ENCODE measurements at places on chromosomes 7 and 10. TPM values are rescaled to one million over a fixed set of nuclear protein-coding genes. Genes with fewer than 3 reads are reported as not detected.

The IL6 gene
- polyA plus RNA-seq: 19.3 TPM

The KCP gene
- polyA plus RNA-seq: 0.22 TPM

The SAMD9 gene
- polyA plus RNA-seq: 7.3 TPM

The SORCS1 gene
- 0.05 TPM for polyA plus RNA-seq

The POM121C gene
- polyA plus RNA-seq: 16.5 TPM

The IFIT3 gene
- polyA plus RNA-seq: 12.6 TPM

The TMEM270 gene
- 0.19 TPM for polyA plus RNA-seq

The GNAT3 gene
- not detected for polyA plus RNA-seq

The PPP1R17 gene
- polyA plus RNA-seq: 0.63 TPM

The TRUB1 gene
- 4.9 TPM for polyA plus RNA-seq

The NOBOX gene
- polyA plus RNA-seq: not detected

The DNMBP gene
- polyA plus RNA-seq: 6.5 TPM

The CAMK2B gene
- 0.25 TPM for polyA plus RNA-seq

The CCDC7 gene
- 1.2 TPM for polyA plus RNA-seq

The PON1 gene
- 2.3 TPM for polyA plus RNA-seq

The CCAR1 gene
- 18.6 TPM for polyA plus RNA-seq

The AKR1C2 gene
- polyA plus RNA-seq: 23.4 TPM

The SPDYE16 gene
- polyA plus RNA-seq: 0.18 TPM

The NKX2-3 gene
- not detected for polyA plus RNA-seq

The NXPH1 gene
- polyA plus RNA-seq: not detected

The SFMBT2 gene
- 2.9 TPM for polyA plus RNA-seq

The GCK gene
- 0.45 TPM for polyA plus RNA-seq

The SOSTDC1 gene
- 5.5 TPM for polyA plus RNA-seq

The MEPCE gene
- polyA plus RNA-seq: 27.9 TPM

The A1CF gene
- 0.04 TPM for polyA plus RNA-seq

The CYP3A7 gene
- 0.24 TPM for polyA plus RNA-seq

The SPOCK2 gene
- polyA plus RNA-seq: 86.0 TPM

The C10orf143 gene
- polyA plus RNA-seq: 9.0 TPM

The WEE2 gene
- not detected for polyA plus RNA-seq

The FAM25C gene
- not detected for polyA plus RNA-seq

The TMEM176A gene
- 25.4 TPM for polyA plus RNA-seq

The OR2A1 gene
- 0.23 TPM for polyA plus RNA-seq

The AGAP5 gene
- polyA plus RNA-seq: 3.2 TPM

The INA gene
- polyA plus RNA-seq: 0.04 TPM

The PDGFA gene
- polyA plus RNA-seq: 21.8 TPM

The INTS1 gene
- 46.2 TPM for polyA plus RNA-seq

The LIPF gene
- polyA plus RNA-seq: 0.22 TPM

The UBE2D4 gene
- polyA plus RNA-seq: 11.9 TPM

The ZNF680 gene
- polyA plus RNA-seq: 4.5 TPM

The ABCA13 gene
- polyA plus RNA-seq: 1.2 TPM

The HYAL4 gene
- not detected for polyA plus RNA-seq

The TMEM178B gene
- 0.04 TPM for polyA plus RNA-seq

The TLX1 gene
- not detected for polyA plus RNA-seq

The ARMC3 gene
- 6.2 TPM for polyA plus RNA-seq

The SPDYE5 gene
- not detected for polyA plus RNA-seq

The NCAPG2 gene
- 2.1 TPM for polyA plus RNA-seq

The UBE2D1 gene
- polyA plus RNA-seq: 15.6 TPM

The TBX20 gene
- not detected for polyA plus RNA-seq

The HOXA4 gene
- 6.0 TPM for polyA plus RNA-seq

The FKBP6 gene
- not detected for polyA plus RNA-seq

The PCDH15 gene
- polyA plus RNA-seq: 0.16 TPM

The ANKRD61 gene
- polyA plus RNA-seq: not detected

The CELF2 gene
- 36.3 TPM for polyA plus RNA-seq

The TCERG1L gene
- polyA plus RNA-seq: 0.08 TPM

The SFRP5 gene
- 0.93 TPM for polyA plus RNA-seq

The UCN3 gene
- 0.17 TPM for polyA plus RNA-seq

The PIK3AP1 gene
- polyA plus RNA-seq: 120 TPM

Data from lung (tissue), 17 donors.